ENCODE measurements at places on chromosomes 1 and 21.

DNA sequence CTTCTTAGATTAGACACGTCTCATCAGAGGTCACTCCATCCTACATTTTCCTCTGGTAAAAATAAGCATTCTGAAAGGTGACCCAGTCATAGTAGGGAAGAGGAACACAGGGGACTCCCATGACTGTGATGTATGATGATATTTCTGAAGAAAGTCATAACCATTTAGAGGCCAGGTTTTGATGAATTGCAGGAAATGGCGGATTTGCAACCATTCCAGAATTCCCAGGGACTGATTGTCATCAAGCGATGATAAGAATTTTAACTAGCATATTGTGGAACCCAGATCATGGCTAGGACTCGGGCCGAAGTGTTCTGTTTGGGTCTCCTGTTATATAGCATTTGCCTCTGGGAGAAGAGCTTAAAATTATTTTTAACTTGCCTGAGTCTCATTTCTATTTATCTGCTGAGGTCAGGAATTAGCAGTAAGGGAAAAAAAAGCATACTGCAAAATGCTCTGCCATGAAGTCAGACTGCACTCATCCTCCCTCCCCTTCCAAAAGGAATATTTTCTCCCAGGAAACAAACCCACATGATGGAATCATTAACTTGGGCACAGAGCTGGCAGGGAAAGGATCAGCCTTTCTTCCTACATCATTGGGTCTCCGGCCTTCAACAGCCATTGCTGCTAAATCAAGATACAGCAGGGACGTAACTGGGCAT is 286.7 kb downstream of the HLX start:
- no peak for DNase-seq

DNA sequence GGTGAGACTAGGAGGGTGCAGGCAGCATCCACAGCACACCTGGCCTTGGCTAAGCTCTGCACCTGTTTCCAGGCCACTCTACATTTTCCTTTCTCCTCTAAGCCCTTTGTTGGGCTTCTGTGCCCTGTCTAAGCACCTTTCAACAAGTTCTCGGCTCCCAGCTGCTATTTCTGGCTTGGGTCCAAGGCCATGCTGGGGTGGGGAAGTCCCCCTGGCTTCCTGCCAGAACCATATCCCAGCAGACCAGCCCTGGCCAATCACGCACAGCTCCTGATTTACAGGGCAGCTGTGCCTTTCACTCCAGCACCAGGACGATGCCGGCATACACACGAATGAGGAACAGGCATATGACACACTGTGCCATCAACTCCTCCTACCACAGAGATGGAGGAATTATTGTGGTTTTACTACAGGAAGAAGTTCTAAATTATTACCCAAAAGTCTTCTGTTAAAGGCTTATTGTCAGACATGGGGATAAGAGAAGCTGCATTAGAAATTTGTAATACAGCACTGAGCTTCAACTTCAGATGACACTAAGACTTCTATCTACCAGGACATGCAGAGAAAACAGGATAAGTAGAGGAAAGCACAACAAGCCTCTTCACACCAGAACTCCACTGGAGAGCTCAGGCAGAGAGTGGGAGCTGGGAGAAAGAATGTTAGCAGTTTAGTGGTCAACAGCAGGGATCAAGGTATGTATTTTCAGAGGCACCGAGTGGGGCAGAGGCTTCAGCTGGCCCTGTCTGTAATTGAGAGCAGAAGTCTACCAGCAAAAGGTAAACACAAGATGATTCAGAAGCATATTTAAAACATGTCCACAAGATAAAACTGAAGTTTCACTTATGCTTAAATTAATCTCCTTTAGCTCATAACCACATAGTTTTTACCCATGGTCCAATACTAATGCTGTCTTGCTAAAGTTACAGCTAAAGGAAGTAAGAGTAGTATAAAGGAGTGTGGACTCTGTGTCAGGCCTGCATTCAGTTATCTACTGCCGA is 37.4 kb downstream of the TRIT1 start:
- DNase-seq, result peak; percentile 65

DNA sequence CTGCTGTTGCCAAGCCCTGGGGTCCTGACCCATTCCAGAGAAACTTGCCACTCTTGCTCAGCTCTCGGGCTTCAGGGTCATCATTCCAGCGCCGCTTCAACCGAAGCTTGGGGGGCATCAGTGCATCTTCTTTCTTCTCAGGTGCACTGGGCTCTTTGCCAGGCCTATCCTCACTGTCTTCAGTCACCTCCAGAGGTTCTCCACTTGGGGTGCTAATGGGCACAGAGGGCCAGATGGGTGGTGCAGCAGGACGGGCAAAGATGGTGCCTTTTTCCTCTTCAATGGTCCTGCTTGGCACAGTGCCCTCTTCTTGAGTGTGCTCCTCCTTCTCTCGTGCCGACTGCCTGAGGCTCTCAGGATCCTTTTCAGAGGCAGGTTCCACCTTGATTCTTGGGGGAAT is 13.3 kb downstream of the ETV3 start:
- no peak for DNase-seq

GRCh38 chr1:44604157-44604955 is 69.9 kb downstream of the TMEM53 start:
- DNase-seq, result no peak

- DNase-seq, result no peak
These were observed 61.4 kb upstream of the DIRAS3 start for GRCh38 chr1:68111519-68112436.

DNA sequence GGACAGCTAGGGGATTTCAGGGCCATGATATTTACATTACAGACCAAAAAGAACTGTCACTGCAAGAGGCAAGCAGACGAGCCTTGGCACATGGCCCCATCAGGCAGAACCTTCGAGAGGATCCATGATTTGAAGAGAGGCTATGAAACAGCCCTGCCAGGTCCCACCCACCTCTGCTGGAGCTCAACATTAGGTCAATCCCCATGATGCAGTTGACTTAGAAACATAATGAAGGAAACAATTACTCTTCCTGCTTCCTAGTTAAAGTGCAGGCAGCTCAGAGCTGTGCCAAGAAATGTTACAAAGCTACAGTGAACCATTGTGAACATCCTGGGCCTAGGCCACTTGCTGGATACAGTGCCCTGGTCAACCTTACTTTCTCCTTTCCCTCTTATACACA is 41.7 kb upstream of the PTCH2 start:
- no peak for DNase-seq

DNA sequence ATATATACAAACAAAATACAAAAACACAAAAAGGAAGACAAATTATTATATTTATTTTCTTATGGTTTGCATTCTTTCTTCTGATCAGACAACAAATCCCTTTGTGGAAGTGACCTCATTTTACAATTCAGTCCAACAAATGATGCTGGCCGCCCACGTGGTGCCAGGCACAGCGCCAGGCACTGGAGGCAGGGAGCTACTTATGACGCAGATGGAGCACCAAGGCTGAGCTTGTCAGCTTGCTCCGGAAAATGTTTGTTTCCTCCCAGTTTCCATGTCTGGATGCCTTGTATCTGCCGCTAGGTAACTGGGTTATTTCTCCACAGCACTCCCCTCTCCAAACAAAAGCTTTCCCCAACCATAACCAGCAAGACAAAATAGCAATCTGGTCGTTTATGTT is 30.7 kb upstream of the CD34 start:
- DNase-seq, result no peak

DNA sequence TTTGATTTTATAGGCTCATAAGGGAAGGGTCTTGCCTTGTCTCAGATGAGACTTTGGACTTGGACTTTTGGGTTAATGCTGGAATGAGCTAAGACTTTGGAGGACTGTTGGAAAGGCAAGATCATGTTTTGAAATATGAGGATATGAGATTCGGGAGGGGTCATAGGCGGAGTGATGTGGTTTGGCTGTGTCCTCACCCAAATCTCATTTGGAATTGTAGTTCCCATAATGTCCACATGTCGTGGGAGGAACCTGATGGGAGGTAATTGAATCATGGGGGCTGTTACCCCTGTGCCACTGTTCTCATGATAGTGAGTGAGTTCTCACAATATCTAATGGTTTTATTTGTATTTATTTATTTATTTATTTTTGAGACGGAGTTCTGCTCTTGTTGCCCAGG is 6.9 kb upstream of the CSDE1 start:
- DNase-seq, result no peak

DNA sequence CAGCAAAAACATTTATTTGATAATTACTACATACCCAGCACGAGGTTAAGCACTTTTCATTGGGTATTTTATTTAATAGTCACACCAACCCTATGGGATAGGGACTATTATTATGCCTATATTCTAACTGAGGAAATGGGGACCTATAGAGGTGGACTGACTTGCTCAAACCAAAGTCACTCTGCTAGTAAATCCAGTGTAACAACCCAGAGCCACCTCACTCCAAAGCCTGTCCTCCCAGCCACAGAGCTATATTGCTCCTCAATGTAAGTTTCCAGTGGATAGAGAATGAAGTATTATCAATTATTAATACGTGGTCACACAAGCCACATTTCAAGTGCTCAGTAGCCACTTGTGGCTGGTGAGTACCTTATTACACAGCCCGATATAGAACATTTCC is 97.5 kb downstream of the RGS2 start:
- DNase-seq, result no peak

GRCh38 chr1:211285196-211285595 is 26.0 kb downstream of the RCOR3 start:
- no peak for DNase-seq

- no peak for DNase-seq
These were observed 32.9 kb downstream of the RABIF start for GRCh38 chr1:202856014-202856413.

DNA sequence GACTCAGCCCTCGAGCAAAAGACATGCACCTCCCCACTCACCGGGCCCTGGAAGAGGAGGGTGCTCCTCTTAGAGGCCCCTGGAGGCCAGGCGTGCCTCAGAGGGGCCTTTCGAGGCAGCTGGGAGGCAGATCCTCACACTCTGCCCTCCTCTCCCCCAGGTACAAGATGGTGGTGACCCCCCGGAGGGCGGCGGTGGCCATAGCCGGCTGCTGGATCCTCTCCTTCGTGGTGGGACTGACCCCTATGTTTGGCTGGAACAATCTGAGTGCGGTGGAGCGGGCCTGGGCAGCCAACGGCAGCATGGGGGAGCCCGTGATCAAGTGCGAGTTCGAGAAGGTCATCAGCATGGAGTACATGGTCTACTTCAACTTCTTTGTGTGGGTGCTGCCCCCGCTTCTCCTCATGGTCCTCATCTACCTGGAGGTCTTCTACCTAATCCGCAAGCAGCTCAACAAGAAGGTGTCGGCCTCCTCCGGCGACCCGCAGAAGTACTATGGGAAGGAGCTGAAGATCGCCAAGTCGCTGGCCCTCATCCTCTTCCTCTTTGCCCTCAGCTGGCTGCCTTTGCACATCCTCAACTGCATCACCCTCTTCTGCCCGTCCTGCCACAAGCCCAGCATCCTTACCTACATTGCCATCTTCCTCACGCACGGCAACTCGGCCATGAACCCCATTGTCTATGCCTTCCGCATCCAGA is 10.4 kb downstream of the MYBPH start:
- no peak for DNase-seq

GRCh38 chr21:38788275-38788905 is 17.3 kb upstream of the ETS2 start:
- DNase-seq, result no peak

DNA sequence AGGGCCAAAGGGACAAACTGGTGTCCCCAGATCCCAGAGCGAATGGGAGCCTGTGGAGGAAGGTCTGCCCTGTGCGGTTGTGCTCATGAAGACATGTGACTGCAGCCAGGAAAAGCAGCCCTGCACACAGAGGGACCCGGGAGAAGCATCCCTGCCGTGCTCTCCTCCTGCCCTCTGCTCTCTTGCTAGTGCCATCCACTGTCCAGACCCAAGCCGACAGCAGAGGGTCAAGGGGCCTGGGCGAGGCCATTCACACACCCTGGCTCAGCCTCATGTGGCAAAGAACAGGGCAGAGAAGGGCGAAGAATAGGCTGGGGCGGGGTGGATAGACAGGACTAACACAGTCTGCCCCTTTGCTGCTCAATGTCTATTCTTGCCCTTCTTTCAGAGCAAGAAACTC is 17.4 kb downstream of the DMRTB1 start:
- DNase-seq, result no peak

GRCh38 chr1:10057343-10057742 is 24.6 kb downstream of the UBE4B start:
- no peak for DNase-seq

DNA sequence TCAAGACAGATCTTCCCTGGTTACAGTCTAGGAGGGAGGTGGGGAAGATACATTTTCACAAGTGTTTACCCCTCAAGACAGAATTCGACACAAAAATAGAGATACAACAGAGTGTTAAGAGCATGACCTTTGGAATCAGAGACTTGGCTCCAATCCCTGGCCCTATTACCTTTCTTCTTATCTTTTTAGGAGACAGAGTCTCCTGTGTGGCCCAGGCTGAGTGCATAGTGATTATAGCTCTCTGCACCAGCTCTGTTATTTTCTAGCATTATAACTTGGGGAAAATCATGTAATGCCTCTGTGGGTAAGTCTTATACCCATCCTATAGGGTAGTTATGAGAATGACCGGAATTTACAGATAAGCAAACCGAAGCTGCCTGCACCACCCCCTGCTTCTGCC is 9.8 kb downstream of the NIPAL3 start:
- no peak for DNase-seq

DNA sequence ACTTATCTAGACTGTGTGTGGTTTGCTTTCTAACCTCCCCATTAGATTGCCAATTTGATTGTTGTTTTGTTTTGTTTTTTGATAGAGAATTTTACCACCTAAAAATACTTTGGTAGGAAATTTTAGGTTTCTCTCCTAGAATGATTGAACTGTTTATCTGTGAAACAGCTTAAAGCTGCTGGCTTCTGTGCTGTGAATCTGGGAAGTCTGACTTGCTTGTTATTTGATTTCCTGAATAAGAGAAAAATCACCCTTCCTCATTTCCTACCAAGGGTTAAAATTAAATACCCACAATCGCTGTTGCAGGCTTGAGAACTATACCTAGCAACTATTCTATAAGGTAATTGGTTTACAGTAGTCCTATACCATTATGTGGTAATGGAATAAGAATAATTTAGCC is 198.9 kb upstream of the CACYBP start:
- no peak for DNase-seq

DNA sequence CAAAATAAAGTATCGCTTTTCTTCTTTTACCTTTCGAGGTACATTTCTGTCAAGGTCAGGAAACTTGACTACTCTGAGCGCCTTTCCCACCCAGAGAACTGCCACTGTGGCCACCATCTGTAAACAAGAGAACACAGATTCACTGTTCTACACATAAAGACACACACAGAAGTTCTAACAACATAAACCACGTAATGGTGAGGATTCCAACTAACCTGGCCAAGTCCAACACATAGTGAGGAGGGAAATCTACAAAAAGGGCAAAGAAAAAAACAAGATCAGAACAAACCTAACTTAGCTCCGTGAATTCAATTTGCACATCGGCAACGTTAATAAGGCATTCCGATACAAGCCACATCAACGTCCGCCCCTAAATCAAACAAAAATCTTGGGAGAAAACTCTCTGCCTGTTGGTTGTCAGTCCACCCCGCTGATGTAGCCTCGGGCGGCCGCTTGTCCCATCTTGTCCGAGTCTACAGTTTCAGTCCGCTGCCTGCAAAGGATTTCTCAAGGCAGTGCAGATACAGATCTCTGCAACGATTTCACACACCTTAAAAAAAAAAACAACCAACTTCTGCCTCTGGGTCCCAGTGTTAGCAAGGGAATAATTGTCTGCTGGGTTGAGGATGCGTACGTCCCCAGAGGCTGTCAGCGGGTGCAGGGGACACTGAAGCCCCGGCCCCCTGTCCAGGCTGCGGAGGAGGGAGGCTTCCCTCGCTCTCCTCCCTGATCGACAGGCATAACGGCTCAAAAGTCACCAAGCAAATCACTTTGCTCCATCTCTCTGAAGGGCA is 1.0 kb downstream of the SLC35D1 start:
- DNase-seq, result peak; percentile 23
